NCI-H774 (cell line): ENCODE measurements at places on chromosomes 4 and X.

GRCh38 chrX:57822398-57822797, 87.9 kb downstream of the ZXDA start:
- no peak for DNase-seq

DNA sequence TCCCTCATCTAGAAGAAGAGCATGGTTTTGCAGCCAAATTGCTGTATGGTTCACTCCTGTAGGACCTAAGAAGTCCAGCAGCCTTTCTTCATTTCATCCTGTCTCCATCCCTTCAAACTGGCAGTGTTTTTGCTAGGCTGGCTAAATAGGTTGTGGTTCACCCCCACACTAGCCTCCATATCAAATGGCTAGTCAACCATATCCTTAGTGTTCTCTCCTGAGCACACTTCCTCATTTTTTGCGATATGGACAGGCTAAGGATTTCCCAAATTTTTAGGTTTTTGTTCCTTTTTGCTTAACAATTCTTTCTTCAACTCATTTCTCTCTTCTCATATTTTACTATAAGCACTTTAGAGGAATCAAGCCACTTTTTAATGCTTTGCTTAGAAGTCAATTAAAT, 98.8 kb upstream of the NOCT start:
- no peak for DNase-seq

GRCh38 chr4:73019462-73020047, 50.0 kb downstream of the COX18 start:
- DNase-seq = no peak

DNA sequence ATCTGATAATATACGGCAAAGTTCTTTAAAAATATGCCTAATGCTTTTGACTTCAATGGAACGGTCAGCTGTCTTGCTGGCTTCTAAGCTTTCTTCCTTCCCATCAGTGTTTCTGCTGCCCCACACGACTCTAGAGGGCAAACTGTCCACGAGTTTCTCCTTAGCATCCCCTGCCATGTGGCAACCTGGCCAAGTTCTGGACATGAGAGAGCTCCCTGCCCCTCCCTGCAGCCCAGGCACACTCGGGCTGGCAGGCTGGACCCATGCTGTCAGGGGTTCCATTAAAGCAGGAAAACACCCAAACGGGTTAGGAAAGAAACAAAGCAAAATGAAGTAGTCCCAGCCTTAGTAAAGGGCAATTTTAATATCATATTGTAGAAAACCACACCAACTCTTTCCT, 38.8 kb downstream of the KDR start:
- DNase-seq = no peak

DNA sequence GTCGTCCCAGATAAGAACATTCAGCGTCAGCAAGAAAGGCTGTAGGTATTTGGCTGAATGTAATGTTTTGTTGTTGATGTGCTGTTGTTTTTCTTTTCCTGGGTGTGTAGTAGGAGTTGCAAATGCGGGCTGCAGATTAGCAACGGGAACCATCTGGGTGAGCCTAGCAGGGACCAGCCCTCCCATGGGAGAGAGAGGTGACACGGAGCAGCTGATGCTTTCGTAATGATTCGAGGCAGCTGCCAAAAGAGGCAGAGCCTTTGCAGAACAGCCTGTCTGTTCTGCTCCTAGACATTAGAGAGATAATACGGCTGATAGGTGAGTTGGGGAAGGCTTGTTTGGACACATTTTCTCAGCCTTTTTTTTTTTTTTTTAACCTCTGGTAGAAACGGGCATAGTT, 25.3 kb downstream of the ARSF start:
- DNase-seq = no peak

GRCh38 chrX:21656587-21657317, 1.4 kb downstream of the KLHL34 start:
- no peak for DNase-seq

- no peak for DNase-seq
Measured at GRCh38 chrX:109936114-109936513, 66.8 kb upstream of the TMEM164 start.

- no peak for DNase-seq
Measured at GRCh38 chrX:19611636-19612376, 96.5 kb upstream of the MAP3K15 start.

DNA sequence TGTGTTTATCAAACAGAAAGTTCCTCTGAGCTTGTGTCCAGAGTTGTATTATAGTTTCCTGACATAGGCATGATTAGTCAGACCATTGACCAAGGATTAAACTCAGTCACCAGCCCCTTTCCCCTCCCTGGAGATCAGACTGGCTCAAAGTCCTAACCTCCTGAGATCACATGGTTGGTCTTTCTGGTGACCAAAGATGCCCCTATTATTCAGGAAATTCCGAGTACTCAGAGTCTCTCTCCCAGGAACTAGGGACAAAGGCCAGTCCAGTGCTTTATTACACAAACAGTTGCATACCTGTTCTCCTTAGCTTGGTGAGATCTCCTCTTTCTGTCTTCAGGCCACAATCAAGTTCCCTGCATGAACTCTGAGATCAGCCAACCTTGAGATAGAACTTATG, 14.5 kb upstream of the ENPP6 start:
- no peak for DNase-seq

DNA sequence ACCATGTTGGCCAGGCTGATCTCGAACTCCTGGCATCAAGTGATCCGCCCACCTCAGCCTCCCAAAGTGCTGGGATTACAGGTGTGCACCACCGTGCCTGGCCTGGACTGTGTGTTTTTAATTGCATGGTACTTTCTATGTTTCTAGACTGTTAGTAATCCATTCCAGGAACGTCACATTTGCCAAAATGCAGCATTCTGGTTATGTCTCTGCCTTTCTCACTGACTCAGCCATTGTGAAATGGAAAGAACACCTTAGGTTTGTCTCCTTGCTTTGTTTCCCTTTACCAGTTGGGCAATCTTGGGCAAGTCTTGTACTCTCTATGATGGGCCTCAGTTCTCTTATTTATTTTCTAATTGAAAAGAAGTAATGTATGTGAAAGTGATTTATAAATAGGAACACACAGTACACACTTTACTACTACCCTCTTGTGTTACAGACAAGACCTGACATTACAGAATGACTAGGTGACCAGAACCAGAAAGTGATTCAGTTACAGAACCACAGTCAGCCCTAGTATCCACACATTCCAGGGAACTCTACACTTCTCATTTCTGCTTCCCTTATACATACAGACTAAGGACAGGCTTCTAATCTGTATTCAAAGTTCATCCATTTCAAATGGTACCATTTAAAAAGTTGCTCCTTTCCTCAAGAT, 187.1 kb downstream of the MGST2 start:
- DNase-seq = no peak

DNA sequence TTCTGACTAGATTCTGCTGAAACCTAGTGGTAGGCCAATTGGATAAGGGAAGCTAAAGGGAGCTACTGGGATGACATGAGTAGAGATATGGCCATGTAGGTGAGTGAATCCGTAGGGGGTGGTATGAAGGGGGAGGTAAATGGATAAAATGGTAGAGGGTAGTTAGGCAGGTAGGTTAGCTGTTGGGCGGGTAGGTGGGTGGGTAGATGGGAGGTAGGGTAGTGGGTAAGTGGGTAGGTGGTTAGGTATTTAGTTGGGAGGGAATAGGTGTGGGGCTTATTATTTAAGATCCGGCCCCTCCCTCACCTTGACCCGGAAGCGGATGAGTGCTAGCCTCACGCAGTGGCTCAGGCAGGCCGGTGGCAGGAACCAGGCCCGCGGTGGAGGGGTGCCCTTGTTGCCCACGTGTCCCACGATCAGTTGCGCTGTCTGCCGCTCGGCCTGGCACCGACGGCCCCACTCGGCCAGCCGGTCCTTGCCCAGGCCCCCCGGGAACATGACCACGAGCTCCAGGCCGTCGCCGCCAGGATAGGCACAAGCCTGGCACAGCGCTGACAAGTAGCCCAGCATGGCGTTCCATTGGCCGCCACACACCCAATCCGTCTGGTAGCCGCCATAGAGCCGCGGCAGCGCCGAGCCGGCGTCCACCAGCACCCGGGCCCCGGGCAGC, 725 bp downstream of the FAM120C start:
- DNase-seq = peak; percentile 9

DNA sequence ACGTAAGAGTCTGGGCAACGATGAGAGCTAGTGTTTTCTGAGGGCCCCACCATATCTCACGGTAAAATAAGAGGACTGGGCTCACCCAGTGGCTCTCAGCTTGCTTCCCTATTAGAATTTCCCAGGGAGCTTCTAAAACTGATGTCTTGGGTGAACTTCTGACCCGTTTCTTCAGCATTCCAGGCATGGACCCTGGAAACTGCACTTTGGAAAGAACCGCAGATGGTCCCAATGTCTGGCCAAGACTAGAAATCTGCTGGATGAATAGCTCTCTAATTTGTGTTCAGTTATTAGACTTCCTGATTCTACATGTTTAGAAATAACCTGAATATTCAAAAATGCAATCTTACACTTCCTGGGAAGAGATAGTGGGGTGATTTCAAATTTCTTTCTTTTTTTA, 127.8 kb downstream of the ANOS1 start:
- DNase-seq = no peak

DNA sequence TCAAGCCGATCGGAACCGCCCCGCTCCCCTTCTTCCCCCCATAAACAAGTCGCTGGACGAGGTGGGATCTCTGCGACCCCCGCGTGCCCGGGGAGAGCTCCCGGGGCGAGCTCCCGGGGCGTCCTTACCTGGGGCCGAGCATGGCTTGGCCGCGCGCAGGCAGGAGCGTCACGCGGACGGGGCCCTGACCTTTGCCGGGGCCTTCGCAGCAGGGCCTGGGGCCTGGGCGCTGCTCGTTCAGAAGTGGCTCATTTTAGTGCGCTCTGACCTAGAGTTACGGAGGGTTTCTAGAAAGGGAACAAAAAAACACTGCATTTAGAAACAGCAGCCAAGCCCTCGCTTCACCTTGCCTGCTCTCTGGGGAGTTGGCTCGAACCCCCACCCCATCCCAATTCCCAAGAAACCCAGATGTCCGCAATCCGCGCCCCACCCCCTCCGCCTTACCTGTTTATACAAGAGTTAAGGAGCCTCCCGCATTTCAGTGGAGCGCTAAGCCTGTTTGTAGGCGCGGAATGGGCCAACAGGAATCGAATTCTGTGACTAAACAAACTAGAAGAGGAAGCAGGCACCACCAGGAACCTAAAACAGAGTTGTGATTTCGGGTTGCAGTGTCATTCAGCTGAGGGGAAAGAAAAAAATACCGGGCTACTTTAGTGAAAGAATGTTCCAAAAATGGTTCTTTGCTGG, 814 bp upstream of the RBM47 start:
- DNase-seq = no peak

DNA sequence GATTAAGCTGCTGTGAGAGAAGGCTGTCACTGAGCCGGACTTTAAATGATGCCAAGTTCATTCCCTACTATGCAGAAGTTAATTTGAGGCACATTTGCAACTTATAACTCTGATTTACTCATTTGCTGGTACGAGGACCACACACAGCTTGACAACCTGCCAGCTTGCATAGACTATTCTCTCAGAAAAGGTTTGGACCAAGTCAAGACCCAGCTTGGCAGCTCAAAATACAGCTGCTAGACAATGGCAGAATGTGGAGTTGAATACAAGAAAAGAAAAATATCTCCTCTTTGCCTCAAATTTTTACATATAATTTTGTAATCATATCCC, 338.9 kb downstream of the DHX15 start:
- no peak for DNase-seq

DNA sequence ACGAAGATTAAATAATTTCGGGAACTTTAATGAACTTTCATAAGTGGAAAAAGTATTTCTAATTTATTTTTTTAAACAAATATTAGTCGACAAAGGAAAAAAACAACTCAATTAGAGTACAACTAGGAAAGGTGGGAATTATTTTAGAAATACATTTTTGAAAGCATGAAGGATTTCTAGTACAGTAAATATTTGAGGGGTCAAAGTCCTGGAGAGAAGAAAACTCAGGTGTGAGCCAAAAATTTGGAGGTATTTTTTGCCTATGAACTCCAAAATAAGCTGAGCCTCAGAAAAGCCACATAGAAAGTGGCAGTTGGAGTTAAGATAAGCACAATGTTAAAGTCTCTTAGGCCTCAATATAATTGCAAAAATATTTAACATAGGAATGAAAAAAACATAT, 2017.3 kb downstream of the C4orf33 start:
- no peak for DNase-seq

DNA sequence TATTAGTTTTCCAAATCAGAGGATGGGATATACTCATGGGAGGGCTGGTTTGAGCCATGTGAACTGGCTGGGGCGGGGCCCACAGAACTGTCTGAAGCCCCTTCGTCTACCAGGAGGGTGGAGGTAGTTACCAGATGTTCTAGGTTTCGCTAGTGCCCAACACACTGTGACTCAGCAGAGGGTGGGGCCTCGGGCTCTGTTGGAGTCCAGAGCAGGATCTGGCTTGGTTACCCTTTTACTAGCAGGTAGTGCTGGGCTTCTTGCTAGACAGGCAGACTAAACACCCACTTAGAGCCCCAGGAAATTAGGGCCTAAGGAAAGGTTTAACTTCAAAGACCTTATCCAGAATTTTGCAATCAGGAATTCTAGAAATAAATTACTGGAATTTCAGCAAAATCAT, 56.2 kb upstream of the CHRDL1 start:
- no peak for DNase-seq

DNA sequence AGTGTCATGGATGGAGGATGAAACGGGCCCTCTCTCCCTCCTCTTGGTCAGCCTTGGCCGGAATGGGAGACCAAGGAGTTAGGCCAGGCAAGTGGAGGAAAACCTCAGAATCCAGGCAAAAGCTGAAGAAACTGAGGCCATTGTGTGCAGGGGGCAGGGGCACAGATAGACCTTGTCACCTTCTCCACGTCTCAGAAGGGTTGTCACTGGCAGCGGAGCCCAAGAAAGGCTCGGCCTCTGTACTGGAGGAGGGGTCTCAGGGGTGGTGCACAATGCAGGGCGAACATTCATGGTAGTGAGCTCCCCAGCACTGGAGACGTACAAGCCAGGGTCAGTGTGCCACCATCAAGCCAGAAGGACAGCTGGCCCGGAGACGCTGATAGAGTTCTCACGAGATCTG, 139.5 kb downstream of the CPZ start:
- no peak for DNase-seq

- DNase-seq = no peak
Measured at GRCh38 chr4:175531405-175532091, 280.5 kb downstream of the GPM6A start.

- no peak for DNase-seq
Measured at GRCh38 chr4:19346636-19347035, 905.1 kb upstream of the SLIT2 start.

DNA sequence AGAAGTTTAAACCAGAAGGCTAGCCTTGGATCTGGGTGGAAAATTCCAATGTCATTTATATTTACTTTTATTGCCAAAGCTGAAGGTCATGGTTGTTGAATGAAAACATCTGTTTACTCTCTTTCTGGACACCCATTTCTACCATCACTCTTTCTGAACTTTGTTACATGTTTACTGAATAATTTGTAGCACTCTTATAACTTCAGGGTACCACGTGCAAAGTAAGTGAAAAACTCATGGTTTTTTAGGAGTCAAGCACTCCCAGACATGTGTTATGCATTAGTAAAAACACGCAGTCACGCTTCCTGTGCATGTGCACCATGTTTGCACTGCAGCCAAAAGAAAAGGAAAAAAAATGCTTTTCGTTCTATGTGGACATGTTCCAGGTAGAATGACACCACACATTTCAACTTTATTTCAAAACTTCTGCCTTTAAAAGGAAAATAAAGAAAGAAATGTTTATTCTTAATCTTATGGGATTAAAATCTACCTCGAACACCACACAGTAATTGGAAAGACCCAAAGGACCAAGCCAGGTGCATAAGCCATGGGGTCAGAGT, 31.4 kb upstream of the ADH1C start:
- DNase-seq = no peak
